ENCODE measurements at places on chromosomes 11 and 22.
A peak's percentile ranks its signal among the peaks of the same experiment; 100 is the strongest.

- no peak for DNase-seq
Observed at GRCh38 chr22:42990131-42990838, 24.7 kb downstream of the PACSIN2 start.

DNA sequence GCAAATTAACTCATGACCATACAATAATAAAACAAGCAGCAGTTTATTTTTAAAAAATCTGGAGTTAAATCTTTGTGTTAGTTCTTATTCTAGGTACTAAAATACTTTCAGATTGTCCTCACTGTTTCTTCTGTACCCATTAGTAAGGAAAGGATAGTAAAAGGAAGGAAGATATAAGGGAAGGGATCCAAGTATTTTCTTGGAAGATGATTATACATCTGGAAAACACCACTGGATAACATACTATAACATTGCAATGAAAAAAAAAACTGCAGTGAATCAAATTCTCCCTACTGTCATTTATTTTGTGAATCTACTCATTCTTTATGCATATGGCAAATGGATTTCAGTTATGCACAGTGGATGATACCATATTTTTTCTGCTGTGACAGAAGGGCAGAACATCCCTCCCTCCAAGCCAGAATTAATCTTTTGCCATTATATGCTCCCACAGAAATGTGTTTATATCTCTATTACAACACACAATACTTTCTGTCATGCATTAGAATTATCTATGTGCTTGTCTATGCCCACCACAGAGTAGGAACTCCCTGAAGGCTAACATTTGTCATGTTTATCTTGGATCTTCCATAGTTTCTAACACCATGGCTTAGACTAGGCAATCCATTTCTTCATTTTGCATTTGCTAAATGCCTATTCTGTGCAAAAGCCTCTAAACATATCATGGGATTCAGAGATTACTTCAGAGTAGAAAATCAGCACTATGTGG lies 282.3 kb upstream of the CTSC start:
- DNase-seq: no peak

- DNase-seq: no peak
Observed at GRCh38 chr22:49106096-49106841, 721.4 kb downstream of the BRD1 start.

DNA sequence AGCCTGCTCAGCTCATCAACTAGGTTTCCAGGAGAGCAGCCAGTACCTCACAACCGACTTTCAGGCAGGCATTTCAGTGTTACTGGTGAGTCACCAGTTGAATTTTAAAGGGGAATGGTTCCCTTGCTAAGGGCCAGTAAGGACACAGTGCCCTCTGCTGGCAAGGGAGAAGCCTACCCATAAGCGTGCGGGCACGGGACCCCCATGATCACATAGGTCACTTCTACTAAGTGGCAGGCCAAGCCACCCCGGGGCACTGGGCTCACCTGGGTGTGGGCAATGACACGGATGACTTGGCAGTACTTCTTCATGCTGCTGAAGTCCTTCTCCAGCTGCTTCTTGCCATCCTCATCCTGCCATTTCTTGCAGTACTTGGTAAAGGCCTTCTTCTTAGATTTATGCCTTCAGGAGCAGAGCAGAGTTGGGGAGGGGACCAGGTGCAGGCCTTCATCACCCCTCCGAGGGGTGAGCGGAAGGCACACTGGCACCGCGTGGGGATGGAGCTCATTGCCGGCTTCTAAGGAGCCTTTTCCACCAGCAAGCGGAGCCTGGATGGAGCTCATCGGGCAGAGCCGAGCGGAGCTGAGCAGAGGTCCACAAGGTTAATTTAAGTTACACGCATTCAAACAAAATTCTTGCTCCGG lies 2.9 kb downstream of the RPL3 start:
- DNase-seq: peak; percentile 32

DNA sequence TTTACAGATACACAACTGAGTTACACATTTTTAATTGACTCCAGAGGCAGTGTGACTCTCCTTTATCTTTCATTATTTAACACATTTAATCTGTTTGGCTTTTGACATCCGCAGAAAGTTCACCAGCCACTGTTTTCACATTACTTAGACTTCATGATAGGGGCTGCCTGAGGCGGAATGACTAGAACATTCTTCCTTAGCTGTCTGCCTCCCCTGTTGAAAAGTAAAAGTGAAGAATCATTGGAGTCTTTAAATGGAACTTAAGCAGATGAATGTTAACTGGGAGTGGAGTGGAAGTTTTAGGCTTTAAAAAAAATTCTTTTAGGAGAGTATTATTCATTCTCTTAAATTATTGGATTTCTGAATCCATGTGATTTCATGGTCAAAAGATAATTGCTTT lies 229.2 kb upstream of the MTNR1B start:
- no peak for DNase-seq

DNA sequence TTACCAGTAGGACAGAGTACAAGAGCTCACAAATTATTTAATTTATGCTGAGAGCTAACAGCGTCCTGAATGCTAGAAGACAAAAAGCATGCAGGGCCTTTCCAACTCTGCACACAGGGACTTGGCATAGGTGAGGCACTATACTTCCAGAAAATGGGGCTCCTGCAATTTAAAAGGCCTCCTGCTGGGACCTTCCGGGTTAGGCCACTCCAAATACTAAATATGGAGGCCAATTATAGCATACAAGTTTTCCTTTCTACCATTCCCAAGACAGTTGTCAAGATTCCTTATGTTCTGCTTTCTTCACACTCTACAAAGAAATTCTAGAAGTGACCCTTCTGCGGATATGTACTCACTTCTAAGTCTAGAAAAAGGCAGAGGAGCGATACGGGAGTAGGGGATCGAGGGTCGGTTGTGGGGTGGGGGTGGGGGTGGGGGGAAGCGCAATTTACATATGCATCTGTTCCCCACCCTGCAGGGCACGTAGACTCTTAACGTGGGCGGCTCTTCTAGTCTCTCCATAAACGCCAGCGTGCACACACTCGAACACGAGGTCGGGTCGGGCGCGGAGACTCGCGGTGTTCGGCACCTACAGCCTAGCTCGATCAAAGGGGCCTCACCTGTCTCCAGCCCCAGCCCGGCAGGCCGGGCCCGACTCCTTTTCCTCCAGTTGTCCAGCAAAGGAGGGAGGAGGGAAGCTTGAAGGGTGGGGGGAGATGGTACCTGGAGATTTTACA lies 728 bp downstream of the DCUN1D5 start:
- DNase-seq: no peak

GRCh38 chr11:31995032-31995431 lies 95.8 kb upstream of the RCN1 start:
- DNase-seq: no peak

- DNase-seq: no peak
Observed at GRCh38 chr22:48145738-48146137, 1383.3 kb downstream of the TBC1D22A start.

GRCh38 chr11:88103337-88104206 lies 71.7 kb downstream of the RAB38 start:
- no peak for DNase-seq

- no peak for DNase-seq
Observed at GRCh38 chr22:25091458-25091857, 108.2 kb upstream of the CRYBB3 start.

GRCh38 chr11:11866203-11866602 lies 24.4 kb downstream of the USP47 start:
- DNase-seq: no peak
